ENCODE measurements at places on chromosomes 1 and 21.

GRCh38 chr1:5481889-5482288 lies 510.3 kb downstream of the NPHP4 start:
- no peak for DNase-seq

- no peak for DNase-seq
These were observed 2.8 kb downstream of the PRDX1 start for GRCh38 chr1:45518910-45519309.

DNA sequence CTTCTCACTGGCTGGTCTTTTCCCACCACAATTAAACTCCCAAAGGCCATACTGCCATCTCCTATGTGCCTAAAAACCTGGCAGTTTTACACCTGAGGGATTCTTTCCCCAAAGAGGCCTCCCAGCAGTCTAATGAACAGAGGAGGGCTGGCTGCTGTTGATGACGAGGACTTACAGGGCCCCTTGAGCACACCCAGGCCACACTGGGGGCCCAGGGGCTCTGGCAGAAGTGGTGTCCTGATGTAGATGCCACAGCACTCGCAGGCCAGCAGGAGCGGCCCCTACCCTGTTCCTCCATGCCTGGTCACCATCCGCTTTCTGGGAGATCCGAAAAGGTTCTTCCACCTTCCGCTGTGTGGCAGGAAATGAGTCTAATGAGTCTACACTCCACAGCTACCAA lies 24.2 kb downstream of the POFUT2 start:
- DNase-seq, result no peak

DNA sequence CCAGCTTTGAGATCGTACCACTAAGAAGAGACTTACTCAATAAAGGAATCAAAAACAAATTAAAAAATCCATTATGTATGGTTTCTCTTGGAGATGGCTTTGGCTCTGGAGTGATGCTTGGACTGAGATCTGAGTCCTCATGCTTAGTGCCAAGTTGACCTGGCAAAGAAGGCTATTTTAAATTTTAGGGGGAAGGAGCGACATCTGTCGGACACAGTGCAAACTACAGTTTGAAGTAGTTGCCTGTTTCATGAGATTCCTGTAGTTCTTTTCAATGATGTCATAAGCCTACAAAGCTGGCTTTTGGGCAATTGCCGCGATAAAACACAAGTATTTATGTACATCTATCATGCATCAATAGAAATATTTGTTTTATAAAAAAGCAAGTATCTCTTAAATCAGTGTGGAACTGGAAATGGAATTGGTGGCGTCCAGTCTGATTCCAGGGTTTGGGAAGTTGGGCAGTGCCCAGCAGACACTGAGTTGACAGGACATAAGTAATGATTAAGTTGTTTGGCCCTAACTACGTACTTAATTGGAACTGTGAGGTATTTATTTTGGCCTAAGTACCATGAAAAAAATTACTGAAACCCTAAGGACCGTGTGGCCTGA lies 50.0 kb downstream of the TBCE start:
- DNase-seq, result peak; percentile 9

DNA sequence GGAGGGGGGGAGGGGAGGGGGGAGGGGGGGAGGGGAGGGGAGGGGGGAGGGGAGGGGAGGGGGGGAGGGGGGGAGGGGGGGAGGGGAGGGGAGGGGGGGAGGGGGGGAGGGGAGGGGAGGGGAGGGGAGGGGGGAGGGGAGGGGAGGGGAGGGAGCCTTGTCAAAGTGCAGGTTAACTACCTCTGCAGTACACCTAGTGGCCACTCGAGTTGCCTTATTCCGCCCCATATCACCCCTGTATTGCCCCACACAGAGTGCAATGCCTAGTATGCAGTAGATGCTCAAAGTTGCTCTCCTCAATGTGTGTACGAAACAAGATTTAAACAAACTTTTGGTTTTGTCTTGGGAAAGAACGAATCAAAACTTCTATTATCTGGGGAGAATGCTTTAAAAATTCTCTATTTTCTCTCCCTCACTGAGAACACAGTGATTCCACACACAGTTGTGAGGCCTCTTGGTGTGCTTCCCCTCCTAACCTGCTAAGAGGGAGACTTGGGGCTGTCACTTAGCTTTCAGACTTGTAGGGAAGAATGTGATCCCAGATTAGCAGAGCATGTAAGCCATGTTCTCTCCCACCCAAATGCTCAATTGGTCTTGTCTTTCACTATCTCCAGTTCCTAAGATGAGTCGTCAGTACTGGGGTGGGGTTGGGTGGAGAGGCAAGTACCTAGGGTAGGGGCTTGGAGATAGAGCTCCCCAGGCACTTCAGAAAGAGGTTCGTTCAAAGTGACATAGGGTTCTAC lies 79.7 kb upstream of the MAP10 start:
- DNase-seq, result no peak

- no peak for DNase-seq
These were observed 63.6 kb downstream of the GADD45A start for GRCh38 chr1:67748630-67749029.

DNA sequence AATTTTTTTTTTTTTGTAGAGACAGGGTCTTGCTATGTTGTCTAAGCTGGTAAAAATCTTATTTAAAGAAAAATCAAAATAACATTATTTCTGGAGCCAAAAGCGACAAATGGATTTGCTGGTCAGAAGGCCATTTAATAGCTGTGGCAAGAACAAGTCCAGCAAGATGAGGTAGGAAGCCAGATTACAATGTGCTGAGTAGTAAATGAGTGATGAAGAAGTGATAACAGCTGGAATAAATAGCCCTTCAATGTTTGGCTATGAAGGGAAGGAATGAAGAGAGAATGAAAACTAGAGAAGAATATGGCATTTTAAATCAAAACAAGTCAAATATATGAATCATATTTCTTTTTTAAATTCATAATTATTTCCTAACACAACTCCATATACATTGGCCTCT lies 34.5 kb downstream of the SYDE2 start:
- DNase-seq, result no peak

DNA sequence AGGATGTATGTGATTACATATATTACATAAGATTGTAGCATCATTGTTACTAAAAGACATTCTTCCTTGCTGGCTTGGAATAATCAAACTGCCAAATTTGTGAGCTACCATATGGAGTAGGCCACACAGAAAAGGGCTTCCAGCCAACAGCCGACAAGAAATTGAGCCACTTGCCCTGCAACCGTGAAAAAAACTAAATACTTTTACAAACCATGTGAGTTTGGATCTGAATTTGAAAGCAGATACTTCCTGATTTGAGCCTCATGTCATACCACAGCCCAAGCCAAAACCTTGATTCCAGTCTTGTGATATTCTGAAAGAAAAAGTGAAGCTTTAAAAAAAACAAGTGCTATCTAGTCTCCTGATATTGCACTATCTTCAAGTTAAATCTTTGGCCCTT lies 55.6 kb upstream of the PRMT6 start:
- no peak for DNase-seq

GRCh38 chr21:36708286-36709029 lies 9.5 kb downstream of the SIM2 start:
- no peak for DNase-seq

GRCh38 chr1:109041621-109042468 lies at the start of gene WDR47:
Gene WDR47, minus strand, starts transcription at chr1:109042102. Its CDS starts 18,590 bp downstream, at chr1:109023512.
- peak; percentile 91 for DNase-seq

GRCh38 chr1:228697207-228698016 lies 37.9 kb upstream of the RHOU start:
- DNase-seq, result no peak

GRCh38 chr1:212700223-212700891 lies 717 bp upstream of the BATF3 start:
- DNase-seq, result no peak

DNA sequence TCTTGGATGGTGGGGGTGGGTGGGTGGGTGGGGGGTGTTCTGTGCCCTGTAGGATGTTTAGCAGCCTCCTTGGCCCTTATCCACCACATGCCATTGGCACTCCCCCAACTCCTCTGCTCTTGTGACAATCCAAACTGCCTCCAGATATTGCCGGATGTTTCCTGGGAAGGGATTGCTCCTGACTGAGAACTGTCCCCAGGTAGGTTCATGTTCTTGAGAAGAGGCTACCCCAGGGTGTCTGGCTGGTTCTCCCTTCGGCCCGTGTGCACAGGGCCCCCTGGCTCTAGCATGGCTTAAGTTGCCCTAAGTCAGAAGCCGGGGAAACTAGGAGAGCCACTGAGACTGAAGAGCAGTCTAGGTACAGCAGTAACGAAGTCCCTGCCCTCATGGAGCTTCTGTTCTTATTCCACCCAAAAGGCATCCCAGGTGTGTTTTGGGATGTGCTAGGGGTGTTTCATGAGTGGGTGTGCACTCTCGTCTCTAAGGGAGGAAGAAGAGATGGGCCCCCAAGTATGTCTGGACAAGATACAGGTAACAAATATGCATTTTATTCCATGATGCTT lies 19.8 kb upstream of the THRAP3 start:
- DNase-seq, result no peak

- no peak for DNase-seq
These were observed 2.4 kb upstream of the C1orf159 start for GRCh38 chr1:1118011-1118875.

DNA sequence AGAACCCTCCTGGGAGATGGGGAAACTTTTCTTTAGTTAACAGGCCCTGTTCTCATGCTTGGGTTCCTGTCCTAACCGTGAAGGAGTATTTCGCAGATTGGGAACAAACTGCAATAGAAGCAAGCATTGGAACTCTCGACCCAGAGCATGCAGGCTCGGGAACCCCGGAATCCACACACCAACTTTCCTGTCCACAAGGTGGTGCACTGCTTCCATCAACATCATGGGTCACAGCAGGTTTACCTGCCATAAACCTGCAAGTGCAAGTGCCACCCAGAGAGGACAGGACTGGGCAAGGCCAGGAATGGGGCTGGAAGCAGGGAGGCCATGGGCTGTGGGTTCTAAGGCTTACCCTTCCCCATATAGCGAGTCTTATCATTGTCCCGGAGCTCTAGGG lies 6.9 kb downstream of the ENO1 start:
- DNase-seq, result no peak

- peak; percentile 43 for DNase-seq
These were observed at the start of gene SELENON for GRCh38 chr1:25799935-25800702. Gene SELENON, plus strand, starts transcription at chr1:25800193. Its CDS starts 38 bp downstream, at chr1:25800231.

GRCh38 chr21:35993875-35994490 lies 66.3 kb downstream of the SETD4 start:
- DNase-seq, result no peak

DNA sequence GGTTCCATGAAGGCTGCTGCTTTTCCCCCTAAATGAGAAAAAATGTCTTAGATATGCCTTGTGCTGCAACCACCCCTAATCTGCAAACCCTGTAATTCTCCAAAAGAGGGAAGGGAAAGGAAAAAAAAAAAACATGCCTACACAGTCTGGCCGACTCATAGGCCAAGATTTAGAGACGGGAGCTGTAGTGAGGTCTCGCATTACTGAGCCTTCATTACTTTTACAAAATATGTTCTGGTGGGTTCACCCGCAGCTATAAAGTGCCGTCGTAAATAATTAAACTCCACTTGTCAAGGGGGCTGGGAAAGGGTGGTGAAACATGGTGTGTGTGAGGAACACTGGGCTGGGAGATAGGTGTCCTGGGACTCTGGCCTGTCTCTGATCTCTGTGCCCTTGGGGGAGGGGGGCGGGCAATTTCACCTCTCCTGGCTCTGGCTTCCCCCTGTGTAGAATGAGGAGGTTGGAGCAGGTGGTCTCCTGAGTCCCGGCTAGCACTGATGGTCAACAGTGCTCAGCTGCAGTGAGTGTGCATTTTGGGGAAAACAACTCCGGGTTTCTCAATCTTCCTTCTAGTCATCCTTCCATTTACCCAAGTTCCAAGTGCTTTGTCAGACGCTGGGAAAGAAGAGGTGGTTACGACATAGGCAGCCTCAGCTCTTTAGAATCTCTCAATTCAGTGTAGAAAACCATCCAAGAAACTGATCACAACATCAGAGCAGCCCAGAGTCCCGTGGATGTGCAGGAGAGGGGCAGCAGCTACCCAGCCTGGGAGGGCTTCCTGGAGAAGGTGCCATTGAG lies 82.3 kb downstream of the ACTL8 start:
- DNase-seq, result no peak

DNA sequence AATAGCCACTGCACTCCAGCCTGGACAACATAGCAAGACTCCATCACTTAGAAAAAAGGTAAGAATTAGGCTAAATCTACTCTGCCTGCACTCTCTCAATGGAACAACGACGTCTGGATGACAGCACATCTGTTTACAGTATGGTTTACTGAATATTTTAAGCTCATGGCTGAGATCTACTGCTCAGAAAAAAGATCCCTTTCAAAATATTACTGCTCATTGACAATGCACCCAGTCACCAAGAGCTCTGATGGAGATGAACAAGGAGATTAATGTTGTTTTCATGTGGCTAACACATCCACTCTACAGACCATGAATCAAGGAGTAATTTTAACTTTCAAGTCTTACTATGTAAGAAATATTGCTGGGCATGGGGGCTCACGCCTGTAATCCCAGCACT lies 58.0 kb downstream of the SLC27A3 start:
- DNase-seq, result no peak

DNA sequence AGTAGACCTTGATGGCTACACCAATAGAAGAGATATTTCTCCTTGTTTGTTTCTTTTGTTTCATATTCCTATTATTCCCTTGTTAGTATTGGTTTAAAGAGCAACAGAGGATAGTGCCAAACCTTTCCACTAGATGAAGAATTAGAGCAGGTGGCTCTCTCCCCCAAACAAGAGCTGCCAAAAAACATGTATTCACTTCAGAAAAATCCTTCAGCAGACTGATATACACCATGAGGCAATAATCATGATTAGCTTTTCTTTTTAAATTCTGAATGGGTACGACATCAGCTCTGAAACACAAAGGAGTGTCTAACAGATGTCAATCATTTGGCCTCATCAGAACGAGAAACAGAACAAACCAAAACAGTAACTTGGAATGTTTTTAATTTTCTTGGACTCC lies 67.3 kb upstream of the MAP10 start:
- DNase-seq, result no peak

DNA sequence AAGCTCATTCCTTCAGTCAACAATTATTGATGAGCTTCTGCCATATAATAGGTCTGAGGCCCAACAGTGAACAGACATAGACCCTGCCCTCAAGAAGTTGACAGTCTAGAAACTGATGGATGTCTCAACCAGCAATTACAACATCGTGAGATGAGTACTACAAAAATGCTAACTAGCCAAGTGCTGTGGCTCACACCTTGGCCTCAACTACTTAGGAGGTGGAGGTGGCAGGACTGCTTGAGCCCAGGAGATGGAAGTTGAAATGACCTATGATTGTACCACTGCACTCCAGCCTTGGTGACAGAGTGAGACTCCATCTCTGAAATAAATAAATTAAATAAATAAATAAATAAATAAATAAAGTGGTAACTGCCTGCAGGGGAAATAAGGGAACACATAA lies 11.7 kb upstream of the PTP4A2 start:
- DNase-seq, result no peak

Data from DMS79 (cell line).